T-cell (primary cell): ENCODE measurements at places on chromosomes 13 and 19.

GRCh38 chr19:55567708-55568328 lies 12.8 kb downstream of the ZNF579 start:
- H3K36me3 ChIP-seq = no peaks in the 10 kb centered on the region
- H3K27me3 ChIP-seq = peaks cover 29% of the 10 kb centered on the region
- no peak for DNase-seq

DNA sequence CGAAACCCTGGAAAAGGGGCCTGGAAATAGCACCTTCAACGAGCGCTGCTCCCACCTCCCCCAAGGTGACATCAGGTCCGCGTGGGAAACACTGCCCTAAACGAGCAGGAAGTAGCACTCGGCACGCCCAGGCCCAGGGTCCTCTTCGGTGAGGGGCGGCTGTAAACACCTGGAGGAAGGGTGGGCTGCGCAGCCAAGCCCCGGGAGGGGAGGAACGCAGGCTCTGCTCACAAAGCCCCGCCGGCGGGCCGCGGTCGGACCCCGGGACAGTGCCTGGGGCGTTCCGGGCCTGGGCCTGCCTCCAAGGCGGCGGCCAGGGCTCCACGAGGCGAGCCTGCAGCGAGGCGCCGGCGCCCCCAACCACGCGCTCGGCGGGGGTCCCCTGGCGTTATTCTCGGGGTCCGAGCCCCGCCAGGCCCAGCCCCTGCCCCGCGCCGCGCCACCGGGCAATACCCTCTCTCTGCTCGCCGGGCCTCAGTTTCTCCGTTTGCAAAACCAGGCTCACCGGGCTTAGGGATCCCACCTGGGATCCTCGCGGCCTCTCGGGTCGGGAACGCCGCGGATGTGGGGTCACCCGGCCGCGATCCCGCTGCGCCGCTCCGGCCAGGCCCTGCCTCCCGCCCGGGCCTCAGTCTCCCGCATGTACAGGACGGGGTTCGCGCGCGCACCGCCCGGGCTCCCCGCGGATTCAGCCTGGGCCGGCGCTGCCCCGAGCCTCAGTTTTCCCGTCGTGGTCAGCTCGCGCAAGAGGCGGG lies 630 bp downstream of the RNF126 start:
- peak overlapping the region; percentile 86 for H3K4me3 ChIP-seq
- DNase-seq = peak; percentile 62
- H3K36me3 ChIP-seq = peaks cover 5% of the 10 kb centered on the region
- H3K27ac ChIP-seq = peak overlapping the region; percentile 98
- peaks cover 1% of the 10 kb centered on the region for H3K27me3 ChIP-seq
- peaks cover 12% of the 10 kb centered on the region for H3K4me1 ChIP-seq

DNA sequence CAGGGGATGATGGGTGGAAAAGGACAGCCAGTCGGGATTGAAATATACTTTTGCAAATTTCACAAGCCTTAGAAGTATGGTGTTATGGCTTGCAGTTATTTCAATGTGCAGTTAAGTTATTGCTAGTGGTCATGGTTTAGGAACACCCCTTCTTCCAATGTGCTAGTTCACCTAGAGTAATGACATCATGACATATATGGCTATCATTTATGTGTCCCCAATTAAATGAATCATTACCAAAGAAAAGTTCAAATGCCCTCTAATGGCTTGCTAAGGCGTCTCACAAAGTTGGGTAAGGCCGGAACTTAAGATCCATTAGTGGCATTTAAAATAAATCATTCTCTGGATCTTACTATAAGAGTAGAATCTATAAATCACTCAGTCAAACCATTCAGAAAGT lies 271.6 kb downstream of the SPRY2 start:
- H3K4me3 ChIP-seq = no peak overlapping the region
- no peaks in the 10 kb centered on the region for H3K36me3 ChIP-seq
- no peak for DNase-seq
- no peaks in the 10 kb centered on the region for H3K4me1 ChIP-seq

DNA sequence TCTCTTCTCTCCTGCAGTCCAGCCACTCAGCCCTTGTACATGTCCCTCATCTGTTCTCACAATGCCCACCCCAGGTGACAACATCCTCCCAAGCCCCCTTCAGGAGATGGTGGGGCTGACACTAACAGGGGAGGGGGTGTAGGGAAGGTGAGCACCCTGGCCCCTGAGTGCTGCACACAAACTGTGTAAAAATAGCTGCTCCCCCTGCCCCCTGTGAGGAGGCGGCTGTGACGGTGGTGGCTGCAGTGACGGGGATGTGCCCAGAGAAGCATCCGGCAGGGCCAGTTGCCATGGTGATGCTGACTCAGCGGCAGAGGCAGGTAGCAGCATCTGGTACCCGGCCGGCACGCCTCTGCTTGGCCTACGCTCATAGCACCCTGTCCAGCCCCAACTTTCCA lies 13.0 kb upstream of the JUND start:
- H3K4me1 ChIP-seq = peaks cover 14% of the 10 kb centered on the region
- DNase-seq = peak; percentile 88
- no peak overlapping the region for H3K4me3 ChIP-seq
- peak overlapping the region; percentile 100 for H3K27ac ChIP-seq

DNA sequence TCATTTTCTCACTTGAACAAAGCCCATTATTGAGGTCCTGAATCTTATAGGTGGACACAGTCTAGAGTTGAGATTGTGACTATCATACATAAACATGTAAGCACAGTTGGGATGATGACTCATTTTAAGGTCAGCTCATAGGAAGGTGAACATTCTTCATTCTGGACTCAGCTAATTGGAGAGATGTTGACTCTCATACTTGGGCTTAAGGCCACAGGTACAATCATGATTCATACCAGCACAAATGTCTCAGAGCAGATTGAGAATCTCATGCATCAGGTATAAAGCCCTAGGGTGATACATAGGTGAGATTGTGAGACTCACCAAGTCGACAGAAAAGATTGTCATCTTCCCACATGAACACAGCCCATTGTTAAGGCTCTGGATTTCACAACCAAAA lies 62.3 kb upstream of the ZNF724 start:
- H3K36me3 ChIP-seq = no peaks in the 10 kb centered on the region
- H3K4me1 ChIP-seq = no peaks in the 10 kb centered on the region
- no peaks in the 10 kb centered on the region for H3K27me3 ChIP-seq
- no peak for DNase-seq

GRCh38 chr19:33437393-33437820 lies 63.9 kb downstream of the CEBPG start:
- H3K27me3 ChIP-seq = no peaks in the 10 kb centered on the region
- no peak overlapping the region for H3K27ac ChIP-seq
- DNase-seq = no peak
- no peaks in the 10 kb centered on the region for H3K4me1 ChIP-seq

DNA sequence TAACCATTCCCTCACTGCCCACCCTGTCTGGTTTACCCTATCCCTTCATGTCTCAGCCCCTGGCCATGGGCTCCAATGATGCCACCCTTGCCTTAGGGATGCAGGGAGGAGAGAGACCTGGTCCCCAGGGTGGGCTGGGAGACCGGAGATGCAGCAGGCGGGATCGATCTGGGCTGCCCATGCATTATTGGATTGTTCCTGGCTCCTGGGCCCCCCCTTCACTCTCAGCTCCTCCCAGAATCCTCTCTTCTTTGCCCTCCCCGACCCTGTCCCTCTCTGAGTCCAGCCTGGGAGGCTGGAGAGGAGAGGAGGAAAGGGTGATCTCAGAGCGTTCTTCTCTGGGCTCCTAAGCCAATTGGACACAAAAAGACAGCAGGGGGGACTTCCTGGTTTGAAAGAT lies 5.8 kb downstream of the KASH5 start:
- no peak overlapping the region for H3K27ac ChIP-seq
- no peak overlapping the region for H3K4me3 ChIP-seq
- H3K27me3 ChIP-seq = no peaks in the 10 kb centered on the region
- H3K4me1 ChIP-seq = peaks cover 9% of the 10 kb centered on the region
- no peak for DNase-seq

DNA sequence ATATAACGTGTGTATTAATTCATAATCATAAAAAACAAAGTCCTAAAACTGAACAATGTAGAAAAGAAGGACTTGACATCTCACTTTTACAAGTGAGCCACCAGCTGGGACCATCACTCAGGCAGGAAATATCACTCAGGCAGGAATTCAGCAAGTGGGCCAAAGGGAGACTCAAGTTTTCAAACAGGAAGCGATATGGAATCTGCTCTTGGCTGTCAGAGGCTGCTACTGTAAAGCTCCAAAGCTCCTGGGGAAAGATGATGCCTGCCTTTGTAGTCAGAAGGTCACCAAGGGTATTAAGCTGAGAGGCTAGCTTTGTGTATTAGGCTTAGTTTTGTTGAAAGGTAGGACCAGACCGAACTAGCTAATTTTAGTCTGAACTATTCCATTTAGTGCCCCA lies 5.5 kb upstream of the AKAP11 start:
- H3K4me1 ChIP-seq = peaks cover 6% of the 10 kb centered on the region
- no peaks in the 10 kb centered on the region for H3K27me3 ChIP-seq
- H3K27ac ChIP-seq = no peak overlapping the region
- H3K4me3 ChIP-seq = no peak overlapping the region

- H3K4me3 ChIP-seq = no peak overlapping the region
- H3K4me1 ChIP-seq = no peaks in the 10 kb centered on the region
- peaks cover 6% of the 10 kb centered on the region for H3K27me3 ChIP-seq
Measured at GRCh38 chr13:112255550-112256120, 120.5 kb upstream of the SPACA7 start.

- DNase-seq = no peak
- H3K36me3 ChIP-seq = peaks cover 12% of the 10 kb centered on the region
- no peak overlapping the region for H3K27ac ChIP-seq
- H3K27me3 ChIP-seq = no peaks in the 10 kb centered on the region
- H3K4me1 ChIP-seq = peaks cover 6% of the 10 kb centered on the region
- no peak overlapping the region for H3K4me3 ChIP-seq
Measured at GRCh38 chr13:28181413-28181812, 43.1 kb downstream of the PAN3 start.

DNA sequence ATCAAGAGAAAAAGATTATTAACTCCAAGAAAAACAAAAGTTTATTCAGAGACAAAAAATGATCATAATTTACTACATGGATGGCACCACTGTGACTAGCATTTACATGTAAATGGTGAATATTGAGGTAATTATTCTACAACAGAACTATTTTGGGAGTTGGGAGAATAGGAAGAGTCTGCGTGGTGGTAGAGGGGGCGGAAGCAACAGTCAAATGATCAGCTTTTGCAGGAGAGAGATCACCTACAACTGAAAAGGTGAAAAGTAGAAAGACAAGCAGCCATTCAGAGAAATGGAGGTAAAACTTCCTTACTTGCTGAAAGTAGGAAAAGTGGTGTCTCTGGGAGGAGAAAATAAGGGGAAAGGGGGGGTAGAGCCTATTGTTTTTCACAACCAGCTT lies 62.8 kb upstream of the SACS start:
- no peak overlapping the region for H3K27ac ChIP-seq
- no peaks in the 10 kb centered on the region for H3K36me3 ChIP-seq
- no peak for DNase-seq
- peaks cover 9% of the 10 kb centered on the region for H3K27me3 ChIP-seq
- H3K4me1 ChIP-seq = no peaks in the 10 kb centered on the region

DNA sequence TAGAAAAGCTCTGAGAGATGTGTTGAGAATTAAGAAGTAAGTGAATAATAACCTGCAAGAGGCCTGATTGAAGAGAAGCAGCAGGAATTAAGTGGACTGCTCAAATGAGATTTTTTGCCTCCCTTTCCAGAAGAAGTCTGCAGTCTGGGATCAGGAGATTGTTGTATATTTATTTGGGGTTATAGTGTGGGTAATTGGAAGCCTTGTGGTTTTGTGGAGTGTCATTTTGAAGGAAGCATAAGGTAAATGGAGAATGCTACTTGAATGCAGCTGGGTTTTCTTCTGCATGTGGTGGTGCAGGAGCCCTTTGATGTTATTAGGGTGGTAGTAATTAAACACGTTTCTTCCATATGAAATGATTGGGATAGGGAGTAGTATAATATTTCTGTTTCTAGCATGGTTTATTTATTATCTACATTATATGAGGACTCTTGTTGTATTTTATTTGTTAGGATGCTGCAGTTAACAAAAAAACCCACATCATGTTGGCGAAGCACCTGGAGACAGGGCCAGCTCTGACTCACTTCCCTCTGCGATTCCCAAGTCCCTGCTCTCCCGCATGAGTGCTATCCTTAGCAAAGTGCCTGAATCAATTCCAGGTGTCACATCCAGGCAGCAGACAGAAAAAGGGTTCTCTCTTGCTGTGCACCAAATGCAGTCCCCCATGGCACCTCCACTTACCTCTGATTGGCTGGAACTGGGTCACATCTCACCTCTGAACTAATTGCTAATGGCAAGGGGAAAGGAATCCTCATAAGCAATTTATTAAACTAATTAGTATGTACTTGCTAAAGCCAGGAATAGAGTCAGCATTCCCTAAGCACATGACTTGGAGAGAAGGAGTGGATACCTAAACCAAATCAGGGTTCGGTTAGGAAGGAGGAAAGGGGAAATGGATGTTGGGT lies 54.8 kb downstream of the DGKH start:
- no peak overlapping the region for H3K27ac ChIP-seq
- H3K4me3 ChIP-seq = no peak overlapping the region
- DNase-seq = no peak
- H3K4me1 ChIP-seq = no peaks in the 10 kb centered on the region
- H3K36me3 ChIP-seq = no peaks in the 10 kb centered on the region
- H3K27me3 ChIP-seq = no peaks in the 10 kb centered on the region

- no peak overlapping the region for H3K27ac ChIP-seq
- H3K4me3 ChIP-seq = no peak overlapping the region
- H3K4me1 ChIP-seq = no peaks in the 10 kb centered on the region
- DNase-seq = no peak
- H3K36me3 ChIP-seq = no peaks in the 10 kb centered on the region
- H3K27me3 ChIP-seq = no peaks in the 10 kb centered on the region
Measured at GRCh38 chr13:32041429-32041828, 9.9 kb downstream of the FRY start.

- H3K4me1 ChIP-seq = no peaks in the 10 kb centered on the region
- H3K4me3 ChIP-seq = no peak overlapping the region
- no peaks in the 10 kb centered on the region for H3K27me3 ChIP-seq
- DNase-seq = no peak
- H3K27ac ChIP-seq = peak overlapping the region; percentile 73
Measured at GRCh38 chr13:42405665-42406390, 133.9 kb downstream of the AKAP11 start.

- no peak overlapping the region for H3K4me3 ChIP-seq
- no peak for DNase-seq
- H3K27me3 ChIP-seq = peaks cover 7% of the 10 kb centered on the region
- H3K27ac ChIP-seq = no peak overlapping the region
- peaks cover 2% of the 10 kb centered on the region for H3K4me1 ChIP-seq
- peaks cover 30% of the 10 kb centered on the region for H3K36me3 ChIP-seq
Measured at GRCh38 chr19:994516-994915, 5.7 kb upstream of the GRIN3B start.

DNA sequence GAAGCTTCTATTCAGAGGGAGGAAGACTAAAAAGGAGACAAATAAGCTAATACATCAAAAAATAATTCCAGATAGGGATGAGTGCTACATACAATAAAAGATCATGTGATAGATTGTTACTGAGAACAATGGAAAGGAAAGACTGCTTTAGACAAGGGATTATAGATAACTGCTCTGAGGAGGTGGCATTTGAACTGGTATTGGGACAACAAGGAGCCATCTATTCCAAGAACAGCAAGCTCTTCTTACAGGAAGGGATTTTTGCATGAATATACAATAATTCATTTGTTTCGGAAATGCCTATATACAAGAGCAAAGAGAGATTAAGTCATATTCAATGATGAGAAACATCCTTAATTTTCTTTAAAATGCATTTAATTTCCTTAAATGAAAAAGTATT lies 540.5 kb upstream of the KLF12 start:
- no peaks in the 10 kb centered on the region for H3K36me3 ChIP-seq
- H3K4me3 ChIP-seq = no peak overlapping the region
- no peak overlapping the region for H3K27ac ChIP-seq
- no peaks in the 10 kb centered on the region for H3K27me3 ChIP-seq
